ENCODE measurements at places on chromosomes 11 and 22.

DNA sequence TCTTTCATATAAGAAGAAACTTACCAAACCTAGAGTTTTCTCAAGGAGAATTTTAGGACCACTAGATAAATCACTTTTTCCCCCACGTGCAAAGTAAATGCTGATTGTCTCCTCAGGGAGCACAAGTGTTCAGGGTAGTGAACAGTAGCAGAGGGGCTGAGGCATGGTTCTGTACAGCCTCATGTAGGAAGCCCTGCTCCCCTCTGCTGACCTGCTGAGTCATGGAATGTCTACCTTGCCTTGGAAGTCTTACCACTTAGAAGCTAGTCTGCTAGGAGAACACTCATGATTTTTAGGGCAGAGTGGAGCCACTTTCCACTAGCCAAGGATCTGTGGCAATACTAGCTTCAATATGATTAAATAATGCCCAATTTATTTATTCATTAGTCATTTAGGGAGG is 2120.6 kb upstream of the RAG2 start:
- no peak for DNase-seq

- DNase-seq, result no peak
Observed at GRCh38 chr11:123431619-123432018, 1.6 kb downstream of the GRAMD1B start.

DNA sequence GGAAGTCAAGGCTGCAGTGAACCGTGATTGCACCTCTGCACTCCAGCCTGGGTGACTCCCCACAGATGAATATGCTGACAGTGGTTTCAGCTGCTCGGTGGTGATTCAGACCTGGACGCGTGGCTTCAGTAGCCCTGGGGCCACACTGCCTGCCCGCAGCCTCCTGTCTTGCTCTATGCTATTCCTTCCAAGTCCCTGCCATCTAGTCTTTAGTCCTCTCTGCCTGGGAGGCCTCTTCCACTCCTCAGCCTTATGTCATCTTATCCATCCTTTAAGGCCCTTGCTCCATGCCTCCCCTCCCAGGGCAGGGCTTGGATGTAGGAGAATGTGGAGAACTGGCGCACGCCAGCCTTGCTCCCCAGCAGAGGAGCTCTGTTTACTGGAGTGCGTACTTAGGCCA is 23.0 kb downstream of the YDJC start:
- DNase-seq, result no peak

- DNase-seq, result no peak
Observed at GRCh38 chr11:96237766-96238266, 105.2 kb downstream of the MAML2 start.

GRCh38 chr11:63369971-63370588 is 495 bp downstream of the SLC22A9 start:
- DNase-seq, result no peak

- no peak for DNase-seq
Observed at GRCh38 chr22:45254388-45254787, 13.7 kb upstream of the KIAA0930 start.

GRCh38 chr11:61871158-61871597 is 20.2 kb downstream of the FADS3 start:
- DNase-seq, result peak; percentile 67

- DNase-seq, result no peak
Observed at GRCh38 chr11:8111636-8112035, 30.6 kb downstream of the TUB start.

GRCh38 chr11:72591785-72592502 is 82.3 kb downstream of the PDE2A start:
- peak; percentile 67 for DNase-seq

Measured in stimulated activated CD4-positive, alpha-beta T cell treated with anti-CD3 and anti-CD28 coated beads, Interleukin-1b, Interleukin-23, amount 100 ng/mL, for 48 hours (primary cell).